Hematopoietic multipotent progenitor cell treated with erythropoietin and hydrocortisone succinate and interleukin-3 and kit ligand, for 17 days (in vitro differentiated cells): ENCODE measurements at places on chromosomes 3 and 15.

- no peak for DNase-seq
Measured at GRCh38 chr3:168341192-168341815, 245.6 kb upstream of the GOLIM4 start.

DNA sequence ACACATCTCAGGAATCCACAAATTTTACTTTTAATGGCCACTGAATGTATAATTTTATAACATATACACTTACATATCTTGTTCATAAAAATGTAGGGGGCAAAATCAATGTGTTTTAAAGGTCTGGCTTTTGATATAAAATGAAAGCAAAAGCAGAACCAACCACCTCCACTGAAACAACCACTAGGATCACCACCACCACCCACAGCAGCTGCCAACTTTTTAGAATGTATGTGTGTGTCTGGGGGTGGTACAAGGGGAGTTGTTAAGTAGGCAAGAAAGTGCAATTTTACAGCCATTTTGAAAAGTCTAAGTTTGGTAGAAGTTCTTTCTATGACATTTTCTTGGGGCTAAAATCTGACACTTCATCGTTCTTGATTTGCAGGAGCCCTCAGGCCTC is 44.0 kb downstream of the OTOL1 start:
- DNase-seq = no peak

GRCh38 chr3:167350245-167350862 is 29.7 kb downstream of the ZBBX start:
- DNase-seq = no peak

GRCh38 chr3:73432023-73432705 is 192.6 kb downstream of the PDZRN3 start:
- no peak for DNase-seq

- DNase-seq = no peak
Measured at GRCh38 chr15:39699516-39700374, 82.9 kb downstream of the FSIP1 start.

DNA sequence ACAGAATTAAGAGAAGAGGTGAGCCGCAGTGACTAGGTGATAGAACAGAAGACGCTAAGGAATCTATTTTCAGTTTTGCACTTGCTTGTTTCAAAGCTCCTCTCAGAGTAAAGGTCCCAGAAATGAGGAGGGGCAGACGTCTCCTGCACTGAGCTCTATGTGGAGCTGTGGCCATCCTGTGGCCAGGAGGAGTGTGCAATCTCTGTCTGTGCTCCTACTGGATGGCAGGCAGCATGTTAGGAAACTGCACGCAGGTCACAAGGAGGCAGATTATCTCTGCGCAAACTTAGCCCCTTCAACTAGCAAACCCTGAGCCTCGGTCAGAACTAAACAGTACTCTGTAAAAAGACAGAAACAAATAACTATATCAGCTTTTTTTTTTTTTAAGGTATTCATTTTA is 31.1 kb upstream of the PPIB start:
- DNase-seq = no peak

GRCh38 chr3:170443457-170443856 is 24.8 kb downstream of the CLDN11 start:
- no peak for DNase-seq

DNA sequence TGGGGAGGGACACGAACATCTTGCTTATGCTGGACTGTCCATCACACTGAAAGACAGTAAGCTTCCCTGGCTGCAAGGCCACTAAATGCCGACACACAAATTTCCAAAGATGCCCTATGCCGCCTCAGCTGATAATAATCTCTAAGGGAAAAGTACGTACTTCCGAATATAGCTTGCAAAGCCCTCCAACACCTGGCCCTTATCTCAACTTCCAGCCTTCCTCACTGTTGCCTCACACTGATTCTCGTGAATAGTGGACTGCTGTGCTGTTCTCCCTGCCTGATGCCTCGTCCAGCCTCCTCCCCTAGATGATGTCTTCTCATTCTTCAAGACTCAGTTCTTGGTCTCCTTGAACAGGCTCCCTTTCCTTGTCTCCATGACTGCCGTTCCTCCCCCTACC is 72.3 kb downstream of the CD47 start:
- no peak for DNase-seq

GRCh38 chr3:31105438-31106077 is 211.1 kb upstream of the GADL1 start:
- no peak for DNase-seq

DNA sequence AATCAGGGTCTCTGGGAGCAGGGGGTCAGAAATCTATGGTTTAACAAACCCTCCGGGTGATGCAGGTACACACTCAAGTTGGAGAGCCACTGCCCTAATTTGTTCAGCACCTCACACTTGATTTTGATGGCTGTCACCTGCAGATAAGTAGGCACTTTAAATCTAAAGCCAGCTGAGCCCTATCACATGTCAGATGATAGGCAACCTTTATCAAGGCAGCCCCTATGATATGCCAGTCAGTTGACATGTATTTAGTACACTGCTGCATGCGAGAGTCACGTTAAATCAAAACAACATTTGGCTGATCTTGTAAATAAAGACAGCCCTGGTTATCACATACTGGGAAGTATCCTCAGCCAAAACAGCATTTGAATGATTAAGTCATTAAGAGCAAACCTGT is 104.4 kb upstream of the MCTP2 start:
- DNase-seq = no peak

GRCh38 chr3:192284443-192285072 is 442.8 kb downstream of the FGF12 start:
- no peak for DNase-seq

- DNase-seq = no peak
Measured at GRCh38 chr15:100720406-100720967, 118.1 kb downstream of the ASB7 start.

GRCh38 chr3:49937090-49937489 is 2.9 kb upstream of the RBM6 start:
- no peak for DNase-seq

GRCh38 chr3:66276705-66277274 is 56.0 kb downstream of the SLC25A26 start:
- peak; percentile 37 for DNase-seq

DNA sequence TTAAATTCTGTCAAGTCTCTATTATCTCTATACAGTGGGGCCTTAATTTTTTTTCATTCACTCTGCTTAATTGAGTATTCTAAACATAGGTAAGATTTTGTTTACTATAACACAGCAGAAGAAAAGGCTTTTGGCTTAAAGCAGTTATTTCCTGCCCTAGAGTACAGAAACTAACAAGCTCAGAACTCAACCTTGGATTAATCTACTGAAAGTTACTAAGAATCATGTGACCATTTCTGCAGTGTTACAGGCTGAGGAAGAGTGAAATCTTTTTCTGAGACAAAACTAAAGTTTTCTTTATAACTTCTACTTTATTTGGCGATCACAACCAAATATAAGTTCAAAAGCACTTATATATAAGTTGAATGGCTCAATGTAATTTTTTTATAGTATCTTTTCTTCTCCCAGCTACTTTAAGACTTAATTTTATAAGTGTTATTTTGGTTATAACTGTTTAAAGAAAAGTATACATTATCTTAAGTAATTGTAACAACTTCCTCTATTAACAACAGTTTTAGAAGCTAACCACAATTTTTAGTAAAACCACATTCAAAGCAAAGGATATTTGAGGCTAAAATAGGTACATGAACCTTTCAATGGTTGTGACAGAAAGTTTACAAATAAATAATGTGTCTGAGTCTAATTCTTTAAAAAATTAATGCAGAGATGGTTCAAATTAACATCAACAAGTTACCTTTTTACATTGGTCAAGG is 240.6 kb upstream of the NAALADL2 start:
- no peak for DNase-seq

DNA sequence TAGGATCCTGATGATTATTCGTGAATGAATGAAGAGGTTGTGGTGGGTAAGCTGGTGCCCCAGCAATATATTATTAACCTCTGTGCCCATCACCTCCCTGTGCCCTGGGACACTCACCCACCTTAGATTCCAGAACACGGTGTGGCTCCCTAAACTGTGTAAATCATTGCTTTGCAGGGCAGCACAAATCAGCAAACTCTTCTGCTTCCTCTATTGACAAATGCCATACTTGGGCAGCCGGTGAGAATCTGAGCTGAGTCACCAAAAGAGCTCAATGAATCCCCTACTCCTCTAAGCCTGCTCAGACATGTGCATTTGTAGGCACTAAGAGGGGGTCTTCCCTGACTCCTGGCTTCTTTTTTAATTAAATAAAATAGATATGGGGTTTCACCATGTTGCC is 15.7 kb downstream of the UQCC5 start:
- DNase-seq = no peak

DNA sequence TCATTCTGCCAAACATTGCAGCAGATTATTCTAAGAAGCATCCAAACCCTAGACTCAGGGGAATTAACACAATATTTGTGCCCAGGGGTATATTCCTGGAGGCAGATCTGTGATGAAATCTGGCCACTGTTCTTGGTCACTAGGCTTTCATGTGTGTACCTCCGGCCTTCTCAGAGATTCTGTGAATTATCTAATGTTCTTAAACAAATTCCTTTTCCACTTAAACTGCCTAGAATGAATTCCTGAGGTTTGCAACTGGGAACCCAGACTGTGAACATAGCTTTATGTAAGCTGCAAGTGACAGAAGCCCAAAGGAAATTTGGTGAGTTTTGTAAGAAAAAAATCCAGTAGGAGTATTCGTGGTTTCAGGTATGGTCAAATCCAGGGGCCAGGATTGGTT is 20.7 kb upstream of the CTNNB1 start:
- no peak for DNase-seq

DNA sequence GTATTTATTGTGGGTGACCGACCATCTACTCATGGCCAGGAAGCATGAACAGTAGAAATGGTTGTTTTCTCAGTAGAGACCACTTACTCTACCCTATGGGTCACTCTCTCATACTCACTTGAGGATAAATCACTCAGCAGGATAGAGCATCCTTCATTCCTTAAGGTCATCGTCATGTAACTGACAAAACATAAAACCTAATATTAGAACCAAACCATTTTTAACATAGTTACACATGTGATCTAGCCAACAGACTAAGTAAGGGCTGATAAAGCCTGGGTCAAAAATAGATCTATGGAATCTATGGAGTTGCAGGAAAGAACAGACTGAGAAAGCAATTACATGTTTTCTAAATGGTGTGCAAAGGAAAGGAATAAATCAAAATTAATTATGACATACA is 769.1 kb downstream of the NTRK3 start:
- DNase-seq = no peak

GRCh38 chr15:35932531-35932930 is 386.6 kb upstream of the DPH6 start:
- DNase-seq = no peak

DNA sequence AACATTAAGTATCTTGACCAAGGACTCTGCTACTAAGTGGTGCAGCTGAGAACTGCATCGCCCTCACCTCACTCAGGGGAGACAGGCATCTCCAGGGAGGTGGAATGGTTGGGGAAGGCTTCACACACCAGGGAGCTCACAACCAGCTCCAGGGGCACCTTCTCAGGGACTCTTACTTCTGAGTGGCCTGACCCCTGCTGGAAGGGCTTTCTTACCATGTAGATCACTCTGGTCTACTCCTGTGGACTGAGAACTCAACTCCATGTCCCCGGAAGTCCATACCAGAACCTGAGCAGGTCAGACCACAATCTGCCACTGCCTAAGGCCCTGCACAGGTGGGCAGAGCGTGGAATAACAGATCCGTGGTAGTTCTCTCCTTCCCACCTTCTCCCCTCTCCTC is 140.5 kb downstream of the TLE3 start:
- DNase-seq = no peak

DNA sequence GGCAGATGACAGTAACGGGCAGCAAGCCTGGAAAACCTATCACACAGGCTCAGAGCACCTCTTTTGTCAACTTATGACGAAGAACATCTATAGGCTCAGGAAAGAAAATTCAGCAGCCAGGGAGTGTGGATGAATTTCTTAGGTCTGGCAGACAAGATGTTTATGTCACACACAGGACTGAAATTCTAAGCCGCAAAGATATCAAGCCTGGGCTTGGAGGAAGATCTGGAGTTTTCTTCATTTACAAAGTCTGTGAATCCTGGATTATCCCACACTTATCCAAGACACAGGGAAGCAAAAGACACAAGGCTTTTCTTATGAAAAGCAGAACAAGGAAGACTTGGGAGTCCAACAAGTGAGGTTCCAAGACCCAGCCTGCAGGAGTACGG is 23.4 kb upstream of the CHCHD6 start:
- DNase-seq = no peak

GRCh38 chr3:40490916-40491315 is 14.0 kb downstream of the ZNF619 start:
- DNase-seq = no peak

DNA sequence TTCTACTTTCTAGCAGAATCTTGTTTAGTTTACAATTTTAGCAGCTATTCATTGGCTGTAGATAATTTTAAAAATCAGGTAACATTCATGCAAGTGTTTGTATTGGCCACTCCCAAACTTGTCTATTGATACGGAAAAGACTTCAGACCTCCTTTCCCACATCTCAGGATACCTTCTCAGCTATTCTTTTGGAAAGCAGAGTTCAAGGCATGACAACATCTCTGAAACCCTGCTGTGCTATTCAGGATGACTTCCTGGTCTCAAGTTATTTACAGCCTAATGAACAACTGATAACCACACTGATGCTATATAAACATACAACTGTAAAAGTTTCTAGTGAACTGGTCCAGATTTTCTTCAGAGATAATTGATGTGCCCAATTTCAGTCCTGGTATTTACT is 55.8 kb downstream of the DZIP3 start:
- DNase-seq = no peak

- no peak for DNase-seq
Measured at GRCh38 chr3:16280671-16281070, 15.7 kb downstream of the OXNAD1 start.

DNA sequence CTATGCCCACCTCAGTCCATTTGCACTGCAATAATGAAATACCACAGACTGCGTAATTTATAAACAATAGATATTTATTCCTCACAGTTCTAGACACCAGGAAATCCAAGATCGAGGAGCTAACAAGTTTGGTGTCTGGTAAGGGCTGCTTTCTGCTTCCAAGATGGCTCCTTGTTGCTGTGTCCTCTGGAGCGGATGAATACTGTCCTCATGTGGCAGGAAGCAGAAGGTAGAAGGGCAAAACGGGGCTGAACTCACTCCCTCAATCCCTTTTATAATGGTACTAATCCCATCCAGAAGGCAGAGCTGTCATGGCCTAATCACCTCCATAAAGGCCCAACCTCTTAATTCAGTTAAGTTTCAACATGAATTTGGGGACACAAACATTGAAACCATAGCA is 75.3 kb downstream of the P2RY1 start:
- DNase-seq = peak; percentile 31

- DNase-seq = no peak
Measured at GRCh38 chr15:25582886-25583285, 144.1 kb upstream of the UBE3A start.

DNA sequence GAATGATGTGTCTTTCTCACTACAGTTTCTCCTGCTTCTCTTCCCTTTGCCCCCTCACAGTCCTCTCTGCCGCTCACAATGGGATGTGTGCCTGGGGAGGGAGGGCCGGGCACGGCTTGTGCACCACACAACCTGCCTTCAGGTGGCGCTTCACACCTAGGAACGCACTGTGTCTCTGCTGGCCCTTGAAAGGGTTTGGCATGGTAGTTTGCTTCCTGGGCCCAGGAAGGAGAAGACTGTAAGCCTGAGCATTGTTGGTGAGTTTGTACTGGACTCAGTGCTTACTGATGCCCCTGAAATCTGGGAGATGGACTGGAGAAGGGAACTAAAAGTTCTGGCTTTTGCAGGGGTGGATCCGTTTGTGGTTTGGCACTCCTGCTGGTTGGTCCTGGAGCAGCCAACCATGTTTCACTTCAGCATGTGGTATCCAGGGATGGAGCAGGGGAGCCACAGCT is 9.2 kb downstream of the ALPK3 start:
- no peak for DNase-seq

GRCh38 chr3:136427236-136427635 is 177.1 kb downstream of the PCCB start:
- no peak for DNase-seq
